ENCODE measurements at places on chromosomes 3 and 15.

- DNase-seq, result no peak
Observed at GRCh38 chr3:78918361-78919020, 849.3 kb downstream of the ROBO1 start.

DNA sequence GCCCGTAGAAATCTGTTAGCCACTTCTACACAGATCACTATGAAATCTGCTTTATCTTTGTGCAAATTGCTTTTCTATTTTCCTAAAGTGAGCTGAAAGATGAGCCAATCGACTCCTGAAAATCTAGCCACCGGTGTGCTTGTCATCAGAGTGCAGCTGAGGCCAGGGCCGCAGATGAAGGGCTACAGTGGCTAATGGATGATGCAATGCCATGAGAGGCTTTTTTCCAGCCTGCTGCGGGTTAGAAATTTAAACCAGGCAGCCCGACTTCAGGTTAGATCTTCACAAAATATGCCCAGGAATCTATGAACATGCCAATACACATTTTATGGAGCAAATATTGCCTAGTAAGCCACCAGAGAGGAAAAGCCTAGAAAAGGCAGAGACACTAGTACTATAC lies 948.2 kb upstream of the CFAP20DC start:
- DNase-seq, result no peak

GRCh38 chr3:41126961-41127360 lies 72.3 kb upstream of the CTNNB1 start:
- DNase-seq, result no peak

DNA sequence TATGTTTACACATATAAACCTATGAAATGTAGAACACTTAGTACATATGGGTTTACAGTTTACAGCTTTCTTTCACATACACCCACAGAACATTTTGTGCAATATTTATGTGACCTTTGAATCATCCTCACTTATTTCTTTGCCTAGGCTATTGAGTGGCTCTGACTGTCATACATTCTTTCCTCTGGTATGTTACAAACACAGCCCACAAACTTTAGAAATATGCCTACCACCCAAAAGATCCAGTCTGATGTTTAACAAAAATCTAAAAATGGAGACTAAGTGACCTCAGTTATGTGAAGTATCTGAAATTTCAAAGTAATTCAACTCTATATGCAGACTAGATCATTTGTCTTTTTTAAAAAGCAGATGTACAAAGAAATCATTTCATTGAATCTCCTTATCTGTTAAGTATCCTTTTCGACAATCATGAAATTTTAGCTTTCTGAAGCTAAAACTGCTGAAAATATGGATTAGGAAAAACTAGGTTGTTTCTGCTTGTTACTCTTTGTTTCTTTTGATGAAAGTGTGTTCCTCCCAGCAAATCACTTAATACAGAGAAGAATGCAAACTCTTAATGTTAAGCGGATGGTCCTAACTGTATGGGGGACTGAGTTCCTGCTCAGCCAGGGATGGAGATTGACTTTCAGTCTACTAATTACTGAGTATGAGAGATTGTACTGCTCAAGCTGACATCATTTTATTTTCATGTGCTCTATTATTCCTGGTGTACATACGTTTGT lies 27.7 kb downstream of the CCDC54 start:
- DNase-seq, result no peak

DNA sequence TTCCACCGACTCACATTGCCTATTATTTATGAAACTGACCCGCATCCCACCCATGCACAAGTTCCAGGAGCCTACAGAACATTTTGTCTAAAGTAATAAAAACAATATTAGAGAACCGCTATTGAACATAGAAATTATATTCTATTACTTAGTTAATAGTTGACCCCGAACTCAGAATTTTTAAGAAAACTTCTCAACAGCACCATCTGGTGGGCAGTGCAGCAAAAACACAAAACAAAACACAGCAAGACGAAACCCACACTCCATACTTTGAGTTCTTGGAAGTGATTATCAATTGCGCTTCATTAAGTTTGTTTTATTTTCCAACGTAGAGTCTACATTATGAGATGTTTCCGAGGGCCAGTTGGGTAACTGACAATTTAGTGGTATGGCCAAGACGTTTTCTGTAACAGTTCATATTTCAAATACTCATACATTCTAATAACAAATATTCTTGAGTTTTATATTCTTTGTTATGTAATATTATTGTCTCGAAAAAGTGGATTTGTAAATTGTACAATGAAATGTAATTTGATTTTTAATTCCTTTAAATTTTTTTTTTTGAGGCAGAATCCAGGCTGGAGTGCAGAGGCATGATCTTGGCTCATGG lies 24.0 kb upstream of the C3orf70 start:
- DNase-seq, result peak; percentile 24

DNA sequence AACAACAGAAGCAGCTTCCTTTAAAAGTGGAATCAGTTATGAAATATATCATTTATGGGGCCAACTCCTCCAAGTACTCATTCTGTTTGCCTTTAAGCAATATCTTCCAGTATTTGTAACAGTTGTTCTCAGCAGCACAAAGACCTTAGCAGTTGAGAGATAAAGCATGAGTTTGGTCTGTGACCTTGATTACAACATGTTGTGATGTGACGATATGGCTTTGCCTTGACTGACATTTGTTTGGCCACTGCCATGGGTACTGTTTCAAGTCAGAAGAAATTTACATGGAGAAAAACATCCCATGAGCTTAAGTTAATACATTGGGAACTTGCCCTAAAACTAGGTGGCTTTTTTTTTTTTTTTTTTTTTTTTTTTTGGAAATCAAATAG lies 175.1 kb upstream of the KBTBD8 start:
- no peak for DNase-seq

GRCh38 chr3:21235491-21235890 lies 515.5 kb downstream of the ZNF385D start:
- no peak for DNase-seq

GRCh38 chr3:191254098-191254873 lies 55.2 kb downstream of the OSTN start:
- DNase-seq, result no peak

GRCh38 chr3:140399871-140400270 lies 278.0 kb upstream of the TRIM42 start:
- DNase-seq, result no peak

GRCh38 chr3:184968115-184968514 lies 156.1 kb downstream of the VPS8 start:
- no peak for DNase-seq

- peak; percentile 32 for DNase-seq
Observed at GRCh38 chr3:12175844-12176453, 17.2 kb upstream of the TIMP4 start.

DNA sequence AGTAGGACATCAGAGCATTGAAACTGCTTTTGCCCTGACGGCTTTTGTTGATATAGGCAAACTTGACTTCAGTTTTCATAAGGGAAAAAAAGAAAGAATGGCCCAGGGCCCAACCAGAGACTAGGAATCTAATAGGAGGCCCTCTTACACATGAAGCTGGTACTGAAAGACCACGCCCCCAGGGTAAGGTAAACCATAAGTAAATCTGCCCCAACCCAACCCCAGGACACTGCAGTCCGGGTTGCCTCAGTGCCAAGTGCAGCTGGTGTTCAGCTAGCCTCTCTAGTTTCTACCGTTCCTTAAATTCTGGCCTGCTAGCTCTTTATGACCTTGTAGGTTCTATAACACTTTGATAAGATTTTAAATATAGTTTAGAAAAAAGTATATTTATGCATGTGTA lies 136.7 kb downstream of the AQP9 start:
- DNase-seq, result no peak

DNA sequence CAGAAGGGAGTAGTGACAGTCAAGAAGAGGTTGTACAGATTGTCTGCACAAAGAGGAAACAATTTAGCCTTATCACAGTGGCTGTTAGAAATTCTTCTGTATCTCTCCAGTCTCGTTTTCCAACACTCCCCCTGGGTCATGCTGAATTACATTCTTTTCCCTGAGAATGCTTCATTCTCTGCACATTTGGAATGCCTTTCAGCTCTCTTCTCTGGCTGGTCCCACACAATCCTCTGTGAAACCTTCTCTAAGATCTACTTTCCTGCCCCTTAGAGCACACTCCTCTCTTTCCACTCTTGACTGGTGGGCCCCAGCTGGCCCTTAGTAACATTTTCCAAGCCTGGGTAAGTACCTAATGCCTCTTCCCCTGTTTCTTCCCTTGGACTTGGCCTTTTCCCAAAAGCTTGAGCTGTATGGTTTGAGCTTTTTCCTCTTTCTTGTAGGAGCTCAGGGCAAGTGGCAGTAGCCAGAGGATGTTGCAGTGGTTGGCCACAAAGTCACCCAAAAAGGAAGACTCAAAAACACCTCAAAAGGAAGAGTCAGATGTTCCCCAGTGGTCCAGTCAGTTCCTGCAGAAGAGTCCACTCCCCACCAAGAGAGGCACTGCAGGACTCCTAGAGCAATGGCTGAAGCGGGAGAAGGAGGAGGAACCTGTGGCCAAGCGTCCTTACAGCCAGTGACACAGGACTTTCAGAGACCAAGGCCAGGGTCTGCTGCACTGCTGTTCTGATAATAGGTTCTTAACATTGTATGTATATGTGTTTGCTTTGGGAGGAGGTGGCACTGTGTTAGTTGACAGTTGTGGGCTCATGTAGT lies 25.7 kb downstream of the HMCES start:
- DNase-seq, result no peak

DNA sequence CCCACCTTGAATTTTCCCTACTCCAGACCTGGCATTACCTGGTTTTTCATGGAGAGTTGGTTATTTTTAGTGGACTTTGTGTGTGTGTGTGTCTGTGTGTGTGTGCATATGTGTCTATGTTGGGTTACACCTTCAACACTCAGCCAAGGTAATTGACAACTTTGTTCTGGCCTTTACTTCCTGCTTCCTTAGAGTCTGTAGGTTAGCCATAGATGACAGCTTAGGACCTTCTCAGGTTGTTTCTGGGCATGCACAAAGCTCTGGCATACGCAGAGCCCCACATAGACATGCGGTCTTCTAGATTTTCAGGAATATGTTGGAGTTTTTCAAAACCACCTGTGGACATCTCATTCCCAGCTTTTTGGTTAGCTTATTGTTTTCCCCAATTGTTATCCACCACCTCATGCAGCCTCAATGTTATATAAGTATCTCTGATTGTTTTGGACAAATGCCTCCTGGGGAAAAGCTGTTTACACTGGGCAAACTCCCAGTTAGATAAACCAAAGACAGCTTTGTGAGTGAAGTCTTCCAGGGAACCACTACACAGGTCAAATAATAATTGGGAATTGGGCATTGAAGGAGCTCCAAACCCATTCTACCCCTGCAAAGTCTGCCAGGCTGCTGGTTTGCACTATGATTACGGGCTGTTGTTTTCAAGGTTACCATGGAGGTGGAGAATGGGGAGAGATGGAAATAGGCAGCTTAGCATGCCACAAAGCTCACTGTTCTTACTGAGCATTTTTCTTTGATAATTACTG lies 201.2 kb downstream of the ADAMTSL3 start:
- DNase-seq, result no peak

GRCh38 chr15:58058729-58059128 lies 6.8 kb downstream of the ALDH1A2 start:
- no peak for DNase-seq

DNA sequence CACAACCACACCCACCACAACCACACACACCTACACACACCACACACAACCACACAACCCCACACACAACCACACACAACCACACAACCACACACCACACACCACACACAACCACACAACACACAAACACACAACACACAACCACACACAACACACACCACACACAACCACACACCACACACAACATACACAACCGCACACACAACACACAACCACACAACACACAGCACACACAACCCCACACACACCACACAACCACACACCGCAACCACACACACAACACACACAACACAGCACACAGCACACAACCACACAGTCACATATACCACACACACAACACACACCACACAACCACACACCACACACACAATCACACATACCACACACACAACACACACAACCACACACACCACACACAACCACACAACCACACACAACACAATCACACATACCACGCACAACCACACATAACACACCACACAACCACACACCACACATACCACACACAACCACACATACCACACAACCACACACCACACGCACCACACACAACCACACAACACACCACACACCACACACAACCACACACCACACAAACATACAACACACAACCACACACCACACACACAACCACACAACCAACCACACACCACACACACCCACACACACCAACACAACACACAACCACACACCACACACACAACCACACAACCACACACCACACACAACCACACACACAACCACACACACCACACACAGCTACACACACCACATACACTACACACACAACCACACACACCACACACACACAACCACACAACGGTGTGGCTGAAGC lies 23.7 kb downstream of the CPN2 start:
- no peak for DNase-seq

DNA sequence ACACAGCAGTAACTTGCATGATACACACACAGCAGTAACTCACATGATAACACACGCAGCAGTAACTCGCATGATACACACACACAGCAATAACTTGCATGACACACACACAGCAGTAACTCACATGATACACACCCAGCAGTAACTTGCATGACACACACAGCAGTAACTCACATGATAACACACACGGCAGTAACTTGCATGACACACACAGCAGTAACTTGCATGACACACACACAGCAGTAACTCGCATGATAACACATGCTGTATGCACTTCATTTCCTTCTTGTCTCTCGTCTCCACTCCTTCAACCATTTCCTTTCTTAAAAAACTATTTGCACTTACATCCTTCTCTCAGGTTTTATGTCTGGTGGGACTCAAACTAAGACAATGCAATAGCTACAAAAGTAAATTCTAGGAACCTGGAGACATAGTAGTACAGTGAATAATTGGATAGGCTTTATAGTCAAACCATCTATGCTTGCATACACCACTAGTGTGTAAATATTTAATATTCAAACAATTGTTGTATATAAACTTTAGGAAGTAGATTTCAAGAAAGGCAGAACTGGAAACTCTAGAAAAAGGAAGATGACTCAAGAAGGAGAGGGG lies 130.8 kb downstream of the UACA start:
- no peak for DNase-seq

GRCh38 chr3:29610781-29611180 lies 329.9 kb downstream of the RBMS3 start:
- no peak for DNase-seq

- DNase-seq, result no peak
Observed at GRCh38 chr3:116470605-116471197, 25.4 kb upstream of the LSAMP start.

DNA sequence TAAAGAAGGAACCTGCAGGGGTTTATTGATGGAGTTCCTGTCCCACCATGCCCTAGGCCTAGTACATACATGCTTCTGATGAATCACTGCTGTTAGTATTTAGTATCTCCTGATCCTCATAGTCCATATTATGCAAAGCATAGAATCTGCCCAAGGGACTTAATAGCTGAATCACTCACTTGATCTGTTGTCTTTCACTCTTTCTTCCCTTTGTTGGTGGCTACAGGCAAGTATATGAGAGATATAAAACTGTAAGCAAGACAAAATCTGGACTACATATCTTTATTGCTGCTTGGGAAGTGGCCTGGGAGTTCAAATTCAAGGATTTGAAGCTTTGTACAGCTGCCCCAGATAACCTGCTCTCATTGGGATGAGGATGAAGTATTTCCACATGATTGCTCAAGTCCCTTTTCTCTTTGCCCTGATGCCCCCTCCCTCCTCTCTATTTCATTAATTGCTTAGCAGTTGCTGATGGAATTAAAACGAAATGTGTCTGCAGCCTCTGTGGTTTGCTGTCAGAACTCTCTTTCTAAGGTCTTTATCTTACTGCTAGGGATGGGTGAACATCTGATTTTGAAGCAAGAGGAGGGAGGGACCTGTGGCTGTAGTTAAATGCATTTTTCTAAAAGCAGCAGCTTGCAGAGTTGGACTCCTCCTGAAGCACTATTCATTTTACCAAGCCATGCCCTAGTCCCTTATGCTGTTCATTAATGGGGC lies 114.1 kb downstream of the ZNF609 start:
- DNase-seq, result no peak
